ENCODE measurements at places on chromosomes 7 and 10. TPM values are rescaled to one million over a fixed set of nuclear protein-coding genes. Genes with fewer than 3 reads are reported as not detected.

GRCh38 chr7:45404622-45405021 lies 169.5 kb upstream of the ADCY1 start:
- no peak for DNase-seq

DNA sequence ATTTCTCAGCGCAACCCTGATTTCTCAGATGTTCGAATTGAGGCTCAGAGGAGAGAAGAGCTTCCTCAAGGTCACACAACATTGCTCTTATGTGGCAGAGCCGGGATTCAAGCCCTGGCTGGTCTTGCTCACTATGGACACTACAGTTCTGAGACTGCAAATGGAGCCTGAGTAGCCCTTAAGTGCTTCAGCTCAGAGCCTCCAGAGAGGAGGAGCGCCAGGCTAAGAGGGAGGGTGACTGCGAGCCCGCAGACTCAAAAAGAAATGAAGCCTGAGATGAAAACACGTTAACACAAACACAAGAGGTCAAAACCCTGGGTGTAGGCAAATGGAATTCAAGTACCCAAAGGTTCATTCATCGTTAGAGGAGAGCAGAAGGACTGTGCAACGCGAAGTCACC lies 13.9 kb downstream of the ARHGAP22 start:
- DNase-seq: no peak

DNA sequence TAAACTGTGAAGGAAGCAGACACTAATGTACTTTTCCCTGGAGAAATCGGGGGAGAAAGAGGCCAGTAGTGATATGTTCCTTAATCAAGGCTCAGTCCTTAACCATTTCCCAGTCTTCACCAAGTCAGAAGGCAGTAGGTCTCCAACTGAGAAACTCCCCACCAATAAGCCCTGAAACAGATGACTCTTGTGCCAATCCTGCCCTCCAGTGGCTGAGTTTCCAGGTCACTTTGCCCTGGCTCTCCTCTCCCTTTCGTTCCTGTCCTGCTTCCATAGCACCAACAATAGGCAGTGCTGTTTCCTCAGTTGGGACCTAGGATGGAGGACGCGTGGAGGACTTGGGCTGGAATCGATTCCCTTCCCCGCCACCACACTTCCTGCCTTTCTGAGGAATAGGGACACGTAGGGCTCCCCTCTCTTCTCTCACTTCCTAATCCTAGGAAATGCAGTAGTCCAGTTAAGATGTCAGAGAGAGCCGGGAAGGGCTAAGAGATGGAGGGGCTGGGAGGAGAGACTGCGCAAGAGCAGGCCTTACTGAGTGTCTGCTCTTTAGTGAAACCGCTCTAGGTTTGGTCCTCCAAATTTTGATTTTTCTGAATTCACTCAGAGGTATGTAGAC lies 23.4 kb downstream of the ATOH7 start:
- no peak for DNase-seq

DNA sequence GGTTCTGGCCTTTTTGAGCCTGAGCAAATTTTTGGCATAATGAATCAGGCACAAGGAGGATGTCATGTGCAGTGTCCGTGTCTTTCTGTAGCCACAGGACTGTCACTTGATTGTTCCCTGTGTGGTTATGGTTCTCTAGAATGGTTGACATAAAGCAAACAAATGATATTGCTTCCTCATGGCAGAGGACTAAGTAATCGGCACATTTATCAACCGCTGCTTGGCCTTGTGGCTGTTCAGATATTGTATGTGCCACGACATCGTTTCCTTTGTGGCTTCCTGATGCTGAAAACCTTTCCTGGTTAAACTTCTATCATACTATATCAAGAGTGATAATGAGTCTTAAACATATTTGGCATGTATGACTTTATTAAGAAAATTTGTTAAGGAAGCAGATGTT lies 598.8 kb downstream of the SUGCT start:
- no peak for DNase-seq

DNA sequence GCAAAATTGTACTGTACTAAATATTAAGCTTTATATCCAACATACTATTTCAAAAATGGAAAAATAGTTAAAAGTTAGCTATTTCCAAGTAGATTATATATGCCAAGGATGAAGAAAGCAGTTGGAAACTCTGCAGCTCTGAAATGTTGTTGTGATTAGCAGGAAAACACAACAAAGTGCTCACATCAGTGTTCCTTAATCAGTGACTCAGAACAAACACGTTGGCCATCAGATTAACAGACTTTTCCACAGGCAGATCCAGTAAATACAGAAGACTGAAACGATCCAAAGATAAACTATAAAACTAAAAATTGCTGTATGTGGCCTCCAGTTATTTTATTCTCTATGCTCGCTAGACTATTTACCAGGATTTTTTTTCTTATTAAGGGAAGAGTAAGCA lies 99.6 kb upstream of the SEMA3D start:
- DNase-seq: no peak

DNA sequence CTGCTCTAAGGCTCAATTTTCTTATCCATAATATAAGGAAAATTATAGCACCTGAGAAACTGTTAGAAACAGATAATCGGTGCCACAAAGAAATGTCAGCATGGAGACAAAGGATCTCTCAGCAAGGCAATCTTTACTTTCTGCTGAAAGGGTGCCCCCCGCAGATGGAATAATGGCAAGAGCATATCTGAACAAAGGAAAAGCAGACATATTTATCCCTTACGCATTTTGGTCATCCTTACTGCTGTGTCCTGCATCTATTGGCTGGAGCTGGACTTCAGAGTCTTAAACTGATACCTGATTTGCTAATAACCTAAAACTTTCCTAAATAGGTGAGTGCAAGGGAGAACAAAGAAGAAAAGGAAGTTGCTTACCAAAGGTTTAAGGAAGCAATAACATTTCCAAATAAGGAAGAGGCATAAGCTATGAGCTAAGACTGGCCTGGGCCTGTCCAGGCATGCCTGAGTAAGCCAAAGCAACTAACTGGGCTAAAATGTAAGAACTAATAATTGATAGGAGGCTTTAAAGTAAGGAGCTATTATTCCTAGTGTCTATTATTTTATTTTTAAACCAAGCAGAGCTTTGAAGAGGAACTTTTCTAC lies 39.6 kb upstream of the ELMO1 start:
- DNase-seq: no peak

DNA sequence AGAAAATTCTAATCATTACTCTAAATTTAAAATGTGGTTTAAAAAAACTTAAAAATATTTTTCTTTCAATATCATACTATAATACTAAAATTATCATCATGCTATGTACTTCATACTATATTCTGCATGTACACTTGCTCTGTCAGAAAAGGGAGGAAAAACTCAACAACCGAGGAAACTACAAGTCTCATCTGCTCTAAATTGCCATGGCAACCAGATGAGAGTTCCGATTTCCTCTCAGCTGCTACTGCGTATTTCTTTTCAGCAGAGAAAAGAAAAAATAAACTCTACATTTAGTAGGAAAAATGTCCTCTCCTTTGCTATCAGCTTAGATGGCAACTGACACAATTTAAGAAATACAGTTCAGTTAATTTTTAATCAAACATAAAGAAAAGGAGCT lies 178.9 kb downstream of the SRPK2 start:
- no peak for DNase-seq

GRCh38 chr10:128035557-128035973 lies 90.7 kb downstream of the MKI67 start:
- no peak for DNase-seq

- DNase-seq: no peak
These were observed 185.1 kb downstream of the CTTNBP2 start for GRCh38 chr7:117688126-117688525.

- DNase-seq: no peak
These were observed 197.8 kb downstream of the CELF2 start for GRCh38 chr10:11215471-11215870.

GRCh38 chr7:80624763-80625162 lies 13.7 kb upstream of the CD36 start:
- DNase-seq: no peak

DNA sequence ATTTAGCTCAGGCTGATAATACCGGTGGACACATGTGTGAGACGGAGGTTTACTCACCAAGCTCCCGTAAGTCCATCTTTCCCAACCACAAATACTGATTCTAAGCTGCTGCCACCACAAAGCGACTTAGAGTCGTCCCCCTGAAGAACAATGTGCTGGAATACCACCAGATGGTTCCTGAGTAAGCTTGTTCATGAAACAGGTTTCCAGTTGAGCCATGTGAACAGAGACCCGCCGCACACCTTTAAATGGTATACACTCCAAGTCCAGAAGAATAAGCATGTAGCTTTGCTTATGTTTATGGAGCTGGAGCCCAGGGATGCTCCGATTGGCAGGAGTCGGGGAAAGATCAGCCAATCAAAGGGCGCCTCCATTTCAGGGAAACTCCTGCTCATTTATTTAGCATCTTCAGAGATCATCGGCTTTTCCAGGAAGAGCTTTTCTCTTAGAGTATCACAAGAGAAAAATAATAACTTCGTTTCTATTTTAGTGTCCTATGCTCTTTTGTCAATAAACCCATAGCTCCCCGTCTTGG lies 261.6 kb upstream of the AOAH start:
- no peak for DNase-seq

GRCh38 chr7:45149606-45150005 lies 8.0 kb upstream of the RAMP3 start:
- DNase-seq: no peak

- peak; percentile 16 for DNase-seq
These were observed 47.3 kb upstream of the INSYN2A start for GRCh38 chr10:127243490-127244272.

DNA sequence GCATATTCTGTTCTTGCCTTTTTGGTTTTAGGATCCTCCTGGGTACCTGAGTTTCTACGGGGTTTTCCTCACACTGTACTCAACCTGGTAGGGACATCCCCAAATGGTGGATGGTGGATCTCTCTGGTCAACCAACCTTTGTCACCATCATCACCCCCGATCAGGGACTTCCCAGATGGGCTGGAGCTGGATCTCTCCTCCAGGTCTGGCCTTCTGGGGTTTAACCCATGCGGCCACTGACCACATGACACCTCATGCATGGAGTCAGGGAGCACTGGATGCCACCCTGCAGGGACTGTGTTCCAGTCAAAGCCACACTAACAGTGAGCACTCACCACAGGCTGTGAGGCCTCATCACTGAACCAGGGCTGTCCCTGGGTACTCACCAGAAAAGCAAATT lies 80.0 kb downstream of the CELF2 start:
- DNase-seq: no peak

GRCh38 chr7:23445326-23445725 lies 25.0 kb downstream of the IGF2BP3 start:
- no peak for DNase-seq

GRCh38 chr7:110918949-110919548 lies 171.9 kb upstream of the LRRN3 start:
- DNase-seq: no peak

NME8 gene
- polyA plus RNA-seq: 0.37 TPM

CPA2 gene
- polyA plus RNA-seq: 0.31 TPM

SNX13 gene
- polyA plus RNA-seq: 36.1 TPM

ICA1 gene
- 36.7 TPM for polyA plus RNA-seq

OPN4 gene
- polyA plus RNA-seq: not detected

PRR15 gene
- polyA plus RNA-seq: 0.38 TPM

BTRC gene
- polyA plus RNA-seq: 25.3 TPM

CYP17A1 gene
- polyA plus RNA-seq: not detected

NCF1 gene
- 2.6 TPM for polyA plus RNA-seq

OR6B1 gene
- not detected for polyA plus RNA-seq

BAMBI gene
- polyA plus RNA-seq: 128 TPM

KCNIP2 gene
- 7.5 TPM for polyA plus RNA-seq

Data from left lung (tissue), 14 donors.